ENCODE measurements at places on chromosomes 3 and 15.
A peak's percentile ranks its signal among the peaks of the same experiment; 100 is the strongest.

GRCh38 chr3:133963657-133964396, 65.9 kb downstream of the SLCO2A1 start:
- ATAC-seq: no peak

- no peak for ATAC-seq
Measured at GRCh38 chr3:147614210-147614609, 205.0 kb downstream of the ZIC1 start.

GRCh38 chr3:120145542-120146285, 51.5 kb upstream of the GSK3B start:
- ATAC-seq: peak; percentile 87

DNA sequence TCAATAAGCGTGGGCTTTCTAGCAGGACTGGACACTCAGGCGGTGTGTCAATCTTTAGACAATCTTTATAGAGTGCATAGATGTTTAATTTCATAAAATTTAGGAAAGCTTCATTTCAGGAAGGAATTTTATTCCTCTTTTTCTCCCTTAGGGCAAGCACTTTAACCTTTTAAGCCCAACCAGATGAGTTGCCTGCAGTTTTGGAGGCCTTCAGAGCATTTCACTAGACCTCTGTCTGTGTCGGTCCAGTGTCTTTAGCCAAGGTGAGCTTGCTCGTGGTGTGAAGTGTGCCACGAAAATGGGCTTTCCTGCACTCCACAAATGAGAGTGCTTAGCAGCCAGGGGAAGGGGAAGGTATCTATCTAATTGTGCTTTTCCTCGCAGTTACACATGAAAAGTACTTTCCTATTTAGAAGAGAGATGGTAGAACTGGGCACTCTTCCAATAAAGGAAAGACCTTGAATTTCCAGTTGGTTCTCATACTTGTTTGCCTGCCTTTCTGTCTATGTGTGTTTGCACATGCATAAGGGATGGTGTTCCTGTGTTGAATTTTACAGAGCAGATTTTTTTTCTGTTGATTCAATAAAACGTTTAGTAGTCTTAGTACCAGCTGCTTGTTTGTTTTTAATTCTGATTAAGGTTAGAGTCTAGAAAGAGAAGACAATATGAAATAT, 53.6 kb downstream of the FEZF2 start:
- no peak for ATAC-seq

DNA sequence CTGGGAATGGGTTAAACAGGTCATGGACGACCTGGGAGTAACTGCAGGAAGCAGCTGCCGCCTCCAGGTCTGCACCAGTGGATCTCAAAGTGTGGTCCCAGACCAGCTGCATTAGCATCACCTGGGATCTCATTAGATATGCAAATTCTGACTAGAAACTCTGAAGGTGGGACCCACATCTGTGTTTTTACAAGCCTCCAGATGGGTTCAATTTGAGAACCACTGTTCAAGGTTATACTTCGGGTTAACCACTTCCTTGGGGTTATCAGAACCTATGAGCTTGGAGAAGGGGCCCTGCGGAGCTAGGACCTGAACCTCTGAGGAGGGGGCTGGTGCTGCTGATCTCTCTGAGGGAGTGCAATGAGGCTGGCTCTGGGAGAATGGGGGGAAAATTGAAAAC, 324.8 kb upstream of the CTDSPL start:
- no peak for ATAC-seq

GRCh38 chr3:11705049-11705448, 61.3 kb upstream of the VGLL4 start:
- ATAC-seq: no peak

GRCh38 chr15:52351206-52351908, 55.8 kb upstream of the MYO5C start:
- ATAC-seq: no peak

- peak; percentile 23 for ATAC-seq
Measured at GRCh38 chr3:133592843-133593242, 19.4 kb downstream of the CDV3 start.

- ATAC-seq: no peak
Measured at GRCh38 chr3:99970198-99970597, 144.1 kb downstream of the FILIP1L start.

- ATAC-seq: no peak
Measured at GRCh38 chr15:90744759-90745402, 27.7 kb downstream of the BLM start.

GRCh38 chr3:58474967-58475578, 16.8 kb upstream of the KCTD6 start:
- no peak for ATAC-seq

DNA sequence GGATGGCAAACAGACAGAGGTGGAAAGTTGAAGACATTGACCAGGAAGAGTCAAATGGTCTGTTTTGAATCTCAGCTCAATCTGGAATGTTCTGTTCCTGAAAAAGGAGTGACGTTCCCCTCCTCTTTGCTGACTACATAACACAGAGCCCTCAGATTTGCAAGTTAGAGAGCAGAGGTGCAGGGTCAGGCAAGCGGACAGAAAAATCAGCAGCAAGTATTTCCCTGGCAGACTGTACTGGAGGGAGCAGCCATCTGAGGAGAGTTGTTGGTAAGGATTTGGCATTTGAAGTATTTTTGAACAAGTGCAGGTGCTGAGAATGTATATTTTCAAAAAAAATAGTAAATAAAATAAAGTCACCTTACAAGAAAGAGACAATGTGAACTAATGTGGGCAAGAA, 17.6 kb downstream of the ZNF80 start:
- ATAC-seq: no peak

GRCh38 chr15:26983822-26984221, 12.8 kb downstream of the GABRG3 start:
- ATAC-seq: no peak

DNA sequence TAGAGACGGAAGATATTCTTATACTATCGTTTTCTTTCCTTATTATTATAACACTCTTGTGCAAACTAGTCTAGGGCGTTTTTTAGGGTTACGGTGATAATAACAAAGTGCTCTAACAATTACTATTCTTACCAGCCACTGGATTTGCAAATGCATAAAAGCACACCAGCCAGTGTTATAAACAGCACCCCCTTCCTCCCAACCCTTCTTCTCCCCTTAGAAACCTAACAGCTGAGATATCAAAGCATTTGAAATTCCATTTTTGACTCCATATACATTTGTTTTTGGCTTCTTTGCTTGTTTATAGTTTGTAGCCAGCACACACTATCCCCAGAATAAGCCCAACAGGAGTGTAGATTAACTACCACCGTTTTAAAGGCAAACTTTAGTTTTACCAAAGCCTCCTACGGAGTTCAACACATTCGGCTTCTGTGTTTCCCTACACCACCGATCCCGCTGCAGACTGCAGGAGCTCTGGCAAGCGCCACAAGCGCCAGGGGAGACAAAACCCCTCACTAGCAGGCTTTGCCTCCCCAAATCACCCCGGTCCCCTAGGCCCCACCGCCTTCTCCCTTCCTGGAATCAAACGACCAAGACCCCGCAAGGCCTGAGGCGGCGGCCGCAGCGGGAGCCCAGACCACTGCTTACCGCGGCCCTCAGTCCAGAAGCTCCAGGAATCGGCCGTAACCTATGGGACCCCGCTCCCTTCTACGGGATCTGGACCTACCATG, 461 bp downstream of the COPB2 start:
- ATAC-seq: peak; percentile 18

GRCh38 chr3:67093305-67093704, 95.2 kb downstream of the KBTBD8 start:
- no peak for ATAC-seq

DNA sequence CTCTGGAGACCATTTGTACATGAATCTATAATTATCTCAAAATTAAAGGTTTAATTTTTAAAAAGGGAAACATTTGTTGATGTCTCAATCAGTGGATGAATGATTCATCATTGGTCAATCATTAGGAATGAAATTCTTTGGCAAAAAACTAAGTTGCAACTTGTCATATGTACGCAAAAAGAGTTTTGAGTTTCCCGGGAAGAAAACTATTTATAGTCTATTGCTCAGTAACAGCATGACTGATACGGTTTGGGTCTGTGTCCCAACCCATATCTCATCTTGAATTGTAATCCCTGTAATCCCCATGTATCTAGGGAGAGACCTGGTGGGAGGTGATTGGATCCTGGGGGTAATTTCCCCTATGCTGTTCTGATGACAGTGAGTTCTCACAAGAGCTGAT, 765.8 kb upstream of the ROBO1 start:
- no peak for ATAC-seq

DNA sequence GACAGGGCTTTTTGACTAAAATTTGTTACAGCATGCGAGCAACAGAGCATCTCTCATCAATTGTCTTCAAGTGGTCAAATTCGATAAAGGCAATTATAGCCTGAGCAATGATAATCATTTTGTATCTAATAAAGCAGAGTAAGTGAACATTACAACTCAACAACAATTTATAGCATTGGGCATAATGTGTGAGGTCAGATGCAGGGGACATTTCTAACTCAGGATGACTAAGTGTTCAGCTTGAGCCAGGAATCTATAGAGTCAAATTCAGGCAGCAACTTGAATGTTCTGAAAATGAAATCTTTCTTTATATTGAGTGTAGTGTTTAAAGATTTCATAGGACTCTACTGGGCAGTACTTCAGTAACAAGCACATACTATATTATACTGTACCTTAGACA, 1226.0 kb downstream of the ZPLD1 start:
- ATAC-seq: no peak

DNA sequence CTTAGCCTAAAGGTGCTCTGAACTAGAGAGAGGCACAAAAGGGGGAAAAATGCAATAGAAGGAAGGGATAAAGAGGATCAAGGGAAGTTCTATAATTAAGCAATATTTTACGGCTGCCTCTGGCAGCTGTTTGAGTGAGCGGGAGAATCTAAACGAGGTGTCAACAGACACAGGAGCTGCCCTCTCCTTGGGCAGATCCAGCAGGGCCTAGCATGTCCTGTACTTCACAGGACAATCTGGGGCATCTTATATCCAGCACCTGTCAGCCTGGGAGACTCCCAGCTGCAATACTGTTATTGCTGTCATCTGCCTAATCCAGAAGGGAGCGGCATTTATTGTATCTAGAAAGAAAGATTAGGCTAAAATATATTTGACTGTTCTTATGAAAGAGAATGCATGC, 68.9 kb downstream of the WWTR1 start:
- ATAC-seq: no peak

DNA sequence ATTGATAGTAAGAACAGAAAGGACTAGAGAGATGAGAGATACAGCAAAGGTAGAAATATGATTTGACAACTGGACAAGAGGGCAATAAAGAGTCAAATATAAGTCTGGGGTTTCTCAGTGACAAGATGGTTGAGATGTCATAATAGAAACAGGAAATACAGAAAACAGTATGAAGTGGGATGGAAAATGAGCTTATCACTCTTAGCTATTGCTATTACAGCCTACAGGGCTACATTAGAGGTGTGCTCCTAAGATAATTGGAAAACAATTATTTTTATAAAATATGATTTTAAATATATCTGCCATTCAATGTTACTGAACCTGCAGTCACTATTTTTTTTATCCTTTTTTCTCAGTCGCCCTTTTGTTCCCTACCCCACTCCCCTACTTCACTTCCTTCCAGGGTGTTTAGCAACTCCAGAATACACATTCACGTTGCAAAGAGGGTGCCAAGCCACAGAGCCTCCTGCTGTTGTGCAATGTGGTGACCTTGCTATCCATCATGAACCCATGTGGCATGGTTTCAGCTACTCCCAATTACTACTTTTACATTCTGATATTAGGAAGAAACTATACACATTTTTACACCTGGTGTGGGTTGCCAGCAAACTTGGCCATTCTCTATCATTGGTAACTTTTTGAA, 6.0 kb downstream of the NRG4 start:
- no peak for ATAC-seq

DNA sequence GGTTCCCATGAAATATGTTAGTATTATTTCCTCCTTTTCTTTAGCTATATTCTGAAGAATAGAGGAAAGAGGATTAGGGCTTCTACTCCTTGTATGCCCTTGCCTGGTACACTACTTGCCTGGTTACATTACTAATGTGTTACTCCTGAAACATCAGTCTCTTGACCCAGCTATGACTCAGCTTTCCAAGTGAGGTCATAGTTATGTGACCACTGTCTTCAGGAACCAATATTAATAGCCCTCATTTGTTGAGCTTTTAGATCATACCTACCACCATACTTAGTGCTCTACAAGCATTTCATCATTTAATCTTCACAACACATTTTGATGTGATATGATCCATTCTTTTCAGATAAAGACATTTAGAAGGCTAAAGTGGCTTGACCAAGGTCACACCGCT, 60.3 kb downstream of the CMSS1 start:
- peak; percentile 22 for ATAC-seq

DNA sequence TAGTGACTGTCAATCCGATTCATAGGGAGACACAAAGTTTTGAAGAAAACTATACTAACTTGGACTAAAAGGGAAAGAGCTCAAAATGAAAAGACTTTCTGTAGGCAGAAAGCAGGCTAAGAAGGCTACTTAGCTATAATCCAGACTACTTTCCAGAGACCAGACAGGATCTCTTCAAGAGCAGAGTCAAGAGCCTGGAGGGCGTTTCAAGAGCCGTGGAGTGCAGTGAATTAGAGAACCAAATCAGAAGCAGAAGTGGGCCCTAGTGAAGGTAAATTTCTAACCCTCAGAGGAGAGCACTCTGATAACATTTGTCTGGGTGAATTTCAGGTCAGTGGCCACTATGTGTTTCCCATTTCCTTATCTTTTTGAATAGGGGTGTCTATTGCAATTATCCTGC, 76.4 kb downstream of the CGGBP1 start:
- no peak for ATAC-seq

DNA sequence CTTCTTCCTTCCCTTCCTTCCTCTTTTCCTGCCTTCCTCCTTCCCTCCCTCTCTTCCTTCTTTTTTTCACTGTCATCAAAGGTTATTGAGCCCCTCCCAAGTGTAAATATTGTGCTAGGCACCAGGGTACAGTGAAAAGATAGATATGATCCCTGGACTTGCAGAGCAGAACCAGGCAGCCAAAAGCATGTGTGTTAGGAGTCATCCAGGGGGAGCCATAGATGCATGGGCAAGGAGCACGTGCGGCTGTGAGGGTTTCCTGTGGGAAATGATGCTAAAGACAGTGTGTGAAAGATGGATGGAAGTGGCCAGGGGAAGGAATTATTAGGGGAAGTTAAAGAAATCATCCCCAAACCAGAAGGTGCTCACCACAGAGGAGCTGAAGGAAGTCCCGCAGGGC, 65.2 kb downstream of the NR2F2 start:
- ATAC-seq: no peak

- ATAC-seq: no peak
Measured at GRCh38 chr15:93943586-93943985, 287.8 kb upstream of the MCTP2 start.

DNA sequence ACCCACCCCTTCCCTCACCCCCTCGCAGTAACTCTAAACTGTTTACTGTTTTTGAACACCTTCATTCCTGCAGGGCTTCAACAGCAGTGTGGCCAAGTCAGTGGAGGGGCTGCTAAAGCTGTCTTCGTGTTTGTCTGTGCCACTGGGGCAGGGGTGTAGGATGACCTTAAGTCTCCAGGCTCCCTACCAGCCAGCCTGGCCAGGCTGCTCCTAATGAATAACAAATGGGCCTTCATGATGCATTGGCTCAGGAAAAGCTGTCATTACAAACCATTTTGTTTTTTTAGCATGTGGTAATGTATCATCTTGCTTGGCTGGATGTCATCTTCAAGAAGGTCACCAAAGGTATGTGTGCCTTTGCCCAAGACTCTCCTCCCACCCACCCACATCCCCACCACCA, 372.2 kb upstream of the WNT5A start:
- ATAC-seq: no peak

All from activated CD4-positive, CD25-positive, alpha-beta regulatory T cell treated with anti-CD3 and anti-CD28 coated beads, Interleukin-2, amount 50 U/mL, for 24 hours (primary cell).